ENCODE measurements at places on chromosomes 6 and 20. TPM values are rescaled to one million over a fixed set of nuclear protein-coding genes. Genes with fewer than 3 reads are reported as not detected.

Gene GLO1
- total RNA-seq: 178 TPM

Gene PKHD1
- not detected for total RNA-seq

Gene PERP
- 22.5 TPM for total RNA-seq

Gene KCNS1
- 1.00 TPM for total RNA-seq

Gene FERMT1
- 5.2 TPM for total RNA-seq

Gene VWA7
- total RNA-seq: 0.11 TPM

Gene DCDC2
- 6.1 TPM for total RNA-seq

Gene CLVS2
- 0.12 TPM for total RNA-seq

All from uterine smooth muscle cell (primary cell).